ENCODE measurements at places on chromosomes 1 and 21.

DNA sequence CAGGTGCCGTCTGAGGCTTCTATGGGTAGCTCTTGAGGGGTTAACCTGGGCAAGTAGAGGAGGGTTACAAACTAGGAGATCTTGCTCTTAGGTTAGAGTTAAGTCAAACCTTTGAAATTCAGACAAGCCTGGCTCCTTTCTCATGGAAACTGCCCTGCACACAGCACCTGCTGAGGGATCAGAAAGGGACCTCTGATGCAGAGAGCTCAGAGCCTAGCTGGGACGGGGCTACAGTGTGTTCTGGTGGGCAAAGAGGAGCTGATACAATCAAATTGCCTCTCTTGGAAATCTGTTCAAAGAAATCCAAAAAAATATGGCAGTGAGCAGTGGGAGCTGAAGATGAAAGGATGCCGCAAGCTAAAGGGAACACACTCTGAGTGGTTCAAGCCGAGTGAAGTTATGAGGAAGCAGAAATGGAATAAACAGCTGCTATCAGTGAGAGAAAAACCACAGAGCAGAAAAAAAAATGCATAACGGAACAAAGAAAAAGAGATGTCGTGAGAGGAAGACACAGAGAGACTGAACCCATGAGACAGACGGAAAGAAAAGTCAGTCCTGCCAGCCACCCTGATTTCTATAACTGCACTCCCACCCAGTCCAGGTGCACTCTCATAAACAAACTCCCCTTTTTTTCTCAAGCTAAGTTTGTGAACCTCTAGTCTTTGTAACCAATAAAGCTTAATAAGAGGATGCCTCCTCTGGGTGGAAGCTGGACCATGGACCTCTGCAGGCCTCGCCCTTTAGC is 26.6 kb downstream of the PAFAH2 start:
- no peak for DNase-seq

DNA sequence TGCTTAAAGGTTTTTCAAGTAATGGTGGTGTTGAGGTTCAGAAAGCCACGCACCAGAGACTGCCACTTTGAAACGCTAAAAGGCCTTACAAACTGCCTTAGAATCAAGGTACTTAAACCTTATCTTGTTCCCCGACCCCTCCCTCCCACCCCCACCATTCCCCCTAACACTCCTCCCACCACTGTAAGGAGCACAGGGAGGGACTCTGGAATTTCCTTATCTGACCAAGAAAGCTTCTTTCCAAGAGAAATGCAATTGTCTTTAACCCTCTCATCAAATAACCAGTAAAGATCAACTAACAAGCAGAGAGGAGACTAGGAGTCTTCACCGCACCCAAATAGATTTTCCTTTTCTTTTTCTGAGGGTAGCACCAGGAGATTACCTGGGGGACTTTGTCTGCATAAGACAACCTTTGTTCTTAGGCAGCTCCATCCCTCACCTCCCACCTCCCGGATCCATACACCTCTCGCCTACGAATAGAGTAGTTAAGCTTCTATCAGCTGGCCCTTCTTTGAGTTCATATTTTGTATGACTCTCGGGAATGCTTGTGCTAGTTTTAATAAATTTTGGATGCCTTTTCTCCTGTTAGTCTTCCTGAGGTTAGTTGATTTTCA is 137.7 kb upstream of the ADGRL2 start:
- DNase-seq: no peak

GRCh38 chr1:147270721-147271120 is 28.2 kb downstream of the CHD1L start:
- DNase-seq: no peak

DNA sequence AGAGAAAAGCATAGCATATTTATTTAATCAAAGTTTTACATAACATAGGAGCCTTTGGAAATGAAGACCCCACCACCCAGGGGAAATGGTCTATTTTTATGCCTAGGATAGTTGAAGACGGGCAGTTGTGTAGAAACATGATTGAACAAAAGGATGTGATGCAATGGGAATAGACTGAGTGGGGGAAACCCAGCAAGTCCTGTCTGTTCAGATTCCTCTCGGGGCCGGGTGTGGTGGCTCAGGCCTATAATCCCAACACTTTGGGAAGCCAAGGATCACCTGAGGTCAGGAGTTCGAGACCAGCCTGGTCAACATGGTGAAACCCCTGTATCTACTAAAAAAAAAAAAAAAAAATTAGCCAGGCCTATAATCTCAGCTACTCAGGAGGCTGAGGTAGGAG is 298.3 kb downstream of the MATN1 start:
- DNase-seq: no peak

DNA sequence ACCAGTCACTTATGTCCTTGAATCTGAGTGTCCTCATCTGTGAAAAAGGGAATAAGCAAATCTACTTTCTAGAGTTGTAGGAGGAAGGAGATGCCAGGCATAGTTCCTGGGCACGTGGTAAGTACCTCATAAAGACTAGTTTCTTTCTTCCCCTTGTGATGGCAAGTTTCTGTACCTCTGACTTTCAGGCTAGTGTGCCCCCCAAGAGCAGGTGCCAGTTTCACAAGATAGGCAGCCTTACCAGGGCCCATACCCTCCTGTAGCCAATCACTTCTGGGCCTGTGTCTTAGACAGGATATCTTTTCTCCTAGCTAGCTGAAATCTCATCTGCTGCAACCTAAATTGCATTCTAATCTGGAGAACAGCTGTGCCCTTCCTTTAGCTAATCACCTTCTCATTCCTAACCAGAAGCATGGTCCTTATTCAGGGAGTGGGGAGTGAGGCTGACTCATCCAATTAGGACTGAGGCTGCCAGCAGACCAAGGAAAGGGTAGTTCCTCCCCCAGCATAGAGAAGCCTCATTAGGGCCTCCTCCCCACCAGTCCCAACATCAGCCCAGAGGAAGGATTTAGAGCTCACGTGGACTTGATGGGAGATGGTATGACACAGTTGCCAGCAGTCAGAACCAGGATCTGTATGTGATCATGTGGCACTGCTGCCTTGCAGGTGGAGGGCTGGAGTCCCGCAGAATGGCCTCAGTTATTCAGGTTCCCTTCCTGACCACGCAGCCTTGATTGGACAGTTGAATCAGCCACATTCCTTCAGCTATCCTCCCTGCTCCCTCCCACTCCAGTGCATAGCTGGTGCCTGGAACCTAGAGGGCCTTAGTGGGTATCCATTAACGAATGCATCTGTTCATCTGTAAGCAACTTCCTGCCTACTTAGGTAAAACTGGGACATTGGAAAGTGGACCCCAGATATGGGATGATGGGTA is 7.9 kb downstream of the KLHDC8A start:
- no peak for DNase-seq

GRCh38 chr1:205274041-205274691 is 46.4 kb downstream of the TMCC2 start:
- DNase-seq: no peak

GRCh38 chr1:23664837-23665795 is 26.5 kb upstream of the RPL11 start:
- DNase-seq: no peak

- DNase-seq: no peak
Measured at GRCh38 chr1:85830837-85831236, 122.6 kb upstream of the ZNHIT6 start.

- DNase-seq: no peak
Measured at GRCh38 chr1:89649783-89650182, 16.9 kb downstream of the LRRC8C start.

- DNase-seq: no peak
Measured at GRCh38 chr1:227949954-227950734, 2.4 kb upstream of the WNT9A start.

DNA sequence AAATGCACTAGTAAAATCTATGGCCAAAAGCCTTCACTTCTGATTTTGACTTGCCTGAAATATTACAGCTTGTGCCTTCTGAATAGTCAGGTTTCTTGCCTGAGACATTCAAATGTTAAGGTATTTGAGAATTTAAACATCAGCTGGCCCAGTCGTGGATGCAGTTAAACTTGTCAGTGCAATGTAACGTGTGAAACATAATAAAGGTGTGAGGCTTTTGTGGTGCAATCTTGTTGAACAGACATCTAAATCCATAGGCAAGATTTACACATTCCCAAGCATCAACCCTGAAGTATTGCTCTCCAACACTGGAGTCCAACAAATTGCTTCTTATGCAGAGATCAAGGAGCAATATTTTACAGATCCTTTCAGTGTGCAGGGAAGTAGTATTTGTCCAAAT is 4.4 kb downstream of the CCN1 start:
- no peak for DNase-seq

- DNase-seq: no peak
Measured at GRCh38 chr1:1218524-1219200, 4.7 kb upstream of the TNFRSF4 start.

DNA sequence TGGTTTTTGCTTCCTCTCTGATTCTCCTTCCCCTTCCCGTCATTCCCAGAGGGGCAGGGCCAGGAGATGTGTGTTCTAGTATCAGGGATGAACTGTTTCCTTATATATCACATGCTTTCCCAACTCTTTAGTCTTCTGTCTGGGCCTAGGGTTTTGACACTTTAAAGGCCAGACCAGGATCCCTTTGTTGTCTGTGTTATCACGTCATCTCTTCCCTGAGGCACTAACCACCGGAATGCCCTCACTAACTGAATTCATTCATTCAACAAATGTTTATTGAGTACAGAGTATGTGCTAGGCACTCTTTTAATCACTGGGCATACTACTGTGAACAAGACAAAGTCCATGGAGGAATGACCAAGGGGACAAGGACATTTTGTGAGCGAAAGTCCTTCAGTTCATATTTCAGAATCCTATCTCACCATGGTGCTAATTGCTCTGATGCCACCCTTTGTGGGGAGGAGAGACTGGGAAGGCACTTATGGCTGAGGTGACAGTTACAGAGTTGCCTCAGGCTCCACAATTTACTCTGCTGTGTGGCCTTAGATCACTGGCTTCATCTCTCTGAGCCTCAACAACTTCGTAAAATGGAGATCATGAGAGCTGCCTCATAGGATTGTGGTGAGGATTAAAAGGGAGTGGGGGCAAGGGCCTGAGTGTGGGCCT is 12.0 kb upstream of the ZNF362 start:
- no peak for DNase-seq
